ENCODE measurements at places on chromosomes 3 and 15.

DNA sequence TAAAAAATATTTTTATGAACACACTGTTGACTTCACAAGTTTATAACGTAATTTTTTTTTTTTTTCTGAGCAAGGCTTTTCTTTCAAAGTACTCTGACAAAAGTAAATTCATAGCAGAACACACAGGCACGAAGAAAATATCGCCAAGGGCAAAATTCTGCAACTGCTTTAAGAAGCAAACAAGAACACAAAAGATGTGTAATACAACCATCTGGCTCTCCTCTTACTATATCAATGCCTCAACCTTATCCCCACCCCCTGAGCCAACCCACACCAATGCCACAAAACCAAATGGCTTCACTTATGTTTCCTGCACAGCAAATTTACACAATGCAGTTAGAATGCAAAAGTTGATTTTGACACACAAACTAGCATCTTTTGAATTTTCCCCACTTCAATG, 274.2 kb downstream of the FOXP1 start:
- no peak for DNase-seq

GRCh38 chr3:23071758-23072157, 131.4 kb upstream of the UBE2E2 start:
- DNase-seq = no peak

- no peak for DNase-seq
These were observed 108.0 kb downstream of the MFSD1 start for GRCh38 chr3:158909870-158910269.

DNA sequence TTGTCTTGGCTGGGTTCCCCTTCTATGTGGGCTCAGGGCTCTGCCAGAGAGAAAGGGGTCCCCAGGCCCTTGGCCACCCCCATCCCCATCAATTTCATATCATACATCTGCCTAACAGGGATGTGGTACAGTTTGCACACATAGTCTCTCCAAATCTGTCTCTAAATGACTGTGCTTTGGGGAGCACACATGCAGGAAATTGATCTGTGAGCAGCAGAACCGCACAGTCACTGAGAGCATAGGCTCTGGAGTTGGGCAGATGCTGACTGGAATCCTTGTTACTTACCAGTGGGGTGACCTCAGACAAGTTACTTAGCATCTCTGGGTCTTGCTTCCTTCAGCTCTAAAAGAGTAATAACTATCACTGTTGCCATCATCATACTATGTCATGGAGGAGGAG, 273.9 kb downstream of the ABHD5 start:
- no peak for DNase-seq

- no peak for DNase-seq
These were observed 266.4 kb upstream of the HES1 start for GRCh38 chr3:193869221-193870201.

DNA sequence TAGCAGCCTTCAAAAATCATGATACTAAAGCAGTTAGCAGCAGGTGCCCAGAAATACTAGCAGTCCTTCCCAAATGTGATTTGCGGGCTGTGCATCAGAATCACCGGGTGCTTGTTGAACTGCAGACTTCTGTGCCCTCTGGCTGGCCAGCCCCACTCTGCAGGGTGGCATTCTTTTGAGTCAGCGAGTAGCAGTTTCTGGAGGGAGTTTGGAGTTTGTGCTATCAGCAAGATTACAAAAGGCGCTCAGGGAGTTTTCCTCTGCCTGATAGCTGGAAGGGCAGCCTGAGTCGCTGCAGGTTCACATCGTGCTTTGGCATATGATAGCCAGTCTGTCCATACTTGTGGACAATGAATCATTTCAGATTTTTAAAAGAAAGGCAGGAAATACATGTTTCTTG, 57.6 kb downstream of the CLDN11 start:
- no peak for DNase-seq

GRCh38 chr15:81293728-81294515, 30.0 kb downstream of the STARD5 start:
- peak; percentile 47 for DNase-seq

DNA sequence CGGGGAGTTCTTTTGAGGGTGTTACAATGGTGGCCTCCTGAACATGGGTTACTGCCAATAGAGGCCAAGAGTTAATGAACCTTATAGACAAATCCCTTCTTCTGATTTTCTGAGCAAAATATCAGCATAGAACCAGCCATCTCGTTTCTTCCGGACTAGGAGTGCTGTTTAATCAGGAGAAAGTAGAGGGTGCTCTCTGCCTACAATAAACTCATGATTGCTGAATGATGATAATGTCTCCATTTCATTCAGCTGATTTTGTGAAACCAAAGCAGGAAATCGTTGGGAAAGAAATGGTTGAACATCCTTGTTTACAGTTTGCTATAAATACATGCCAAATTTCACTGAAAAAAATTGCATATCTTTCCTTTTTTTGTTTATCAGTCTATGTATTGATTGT, 142.8 kb upstream of the PLSCR5 start:
- DNase-seq = no peak

GRCh38 chr3:141625506-141625905, 112.6 kb upstream of the RNF7 start:
- DNase-seq = no peak

DNA sequence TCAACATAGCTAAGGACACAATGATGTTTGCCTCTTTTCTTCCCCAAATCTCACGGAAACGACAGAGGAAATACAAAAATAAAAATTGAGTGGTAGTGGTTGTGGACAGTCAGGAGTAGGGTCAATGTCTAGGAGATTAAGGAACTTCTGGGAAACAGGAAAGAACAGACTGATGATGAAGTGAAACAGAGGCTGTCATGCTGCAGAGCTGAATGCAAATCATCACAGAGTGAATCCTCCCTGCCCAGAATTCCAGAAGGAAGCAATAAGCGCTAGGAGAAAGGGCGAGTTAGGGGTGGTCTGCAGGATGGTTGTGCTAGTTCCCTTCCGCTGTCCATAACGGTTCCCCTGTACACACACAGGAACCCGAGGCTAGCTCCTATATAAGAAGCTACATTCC, 64.7 kb upstream of the POMGNT2 start:
- DNase-seq = no peak
